ENCODE measurements at places on chromosomes 3 and 15.

GRCh38 chr3:20846066-20846465, 660.1 kb upstream of the SGO1 start:
- DNase-seq = no peak

DNA sequence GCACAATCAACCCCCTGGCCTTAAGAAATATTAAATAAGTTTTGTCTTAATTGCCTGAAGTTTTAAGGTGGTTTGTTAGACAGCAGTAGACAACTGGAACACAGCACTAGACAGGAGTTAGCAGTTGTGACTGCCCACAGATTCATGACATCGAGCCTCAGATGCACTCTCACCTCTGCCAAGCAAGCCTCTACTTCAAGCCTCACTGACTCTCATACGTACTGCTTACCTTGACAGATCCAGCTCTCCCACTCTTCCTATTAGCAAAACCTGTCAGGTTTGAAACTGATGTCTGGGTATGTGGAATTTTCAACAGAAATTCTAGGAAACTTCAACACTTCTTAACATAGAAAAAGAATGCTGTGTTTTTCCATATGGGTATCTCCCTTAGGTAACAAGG, 382.9 kb upstream of the DPH6 start:
- no peak for DNase-seq

DNA sequence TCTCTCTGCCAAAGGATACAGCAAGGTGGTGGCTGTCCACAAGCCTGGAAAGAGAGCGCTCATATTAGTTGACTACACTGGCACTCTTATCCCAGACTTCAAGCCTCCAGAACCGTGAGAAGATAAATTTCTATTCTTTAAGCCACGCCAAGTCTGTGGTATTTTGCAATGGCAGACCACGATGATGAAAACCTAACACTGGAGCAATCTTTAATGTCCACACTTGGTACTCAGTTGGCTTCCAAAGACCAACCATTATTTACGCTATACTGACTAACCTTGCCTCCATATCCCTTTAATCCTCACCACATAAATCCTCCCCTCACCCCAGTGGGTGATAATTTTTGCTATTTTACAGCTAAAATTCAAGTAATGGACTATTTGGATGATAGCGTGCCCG, 16.9 kb upstream of the LACTB start:
- no peak for DNase-seq

- no peak for DNase-seq
These were observed 73.9 kb upstream of the CHRNB4 start for GRCh38 chr15:78714890-78715289.

GRCh38 chr3:69776920-69777581, 37.8 kb downstream of the MITF start:
- DNase-seq = no peak

GRCh38 chr3:155370198-155370597, 76.7 kb upstream of the STRIT1 start:
- DNase-seq = no peak

- no peak for DNase-seq
These were observed 8.7 kb upstream of the ACAP2 start for GRCh38 chr3:195451373-195452015.

DNA sequence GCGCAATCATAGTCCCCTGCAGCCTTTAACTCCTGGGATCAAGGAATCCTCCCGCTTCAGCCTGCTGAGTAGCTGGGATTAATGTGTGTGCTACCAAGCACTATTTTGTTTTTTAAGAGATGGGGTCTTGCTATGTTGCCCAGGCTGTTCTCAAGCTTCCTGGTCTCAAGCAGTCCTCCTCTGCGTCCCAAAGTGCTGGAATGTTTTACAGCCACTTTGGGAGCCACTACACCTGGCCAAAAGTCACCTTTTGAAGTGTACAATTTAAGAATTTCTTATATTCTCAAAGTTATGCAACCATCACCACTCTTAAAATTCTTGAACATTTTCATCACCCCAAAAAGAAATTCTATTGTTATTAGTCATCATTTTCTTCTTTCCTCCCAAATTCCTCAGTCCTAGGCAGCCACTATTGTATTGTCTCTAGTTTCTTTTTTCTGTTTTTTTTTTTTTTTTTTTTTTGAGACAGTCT, 17.8 kb downstream of the CDV3 start:
- no peak for DNase-seq

DNA sequence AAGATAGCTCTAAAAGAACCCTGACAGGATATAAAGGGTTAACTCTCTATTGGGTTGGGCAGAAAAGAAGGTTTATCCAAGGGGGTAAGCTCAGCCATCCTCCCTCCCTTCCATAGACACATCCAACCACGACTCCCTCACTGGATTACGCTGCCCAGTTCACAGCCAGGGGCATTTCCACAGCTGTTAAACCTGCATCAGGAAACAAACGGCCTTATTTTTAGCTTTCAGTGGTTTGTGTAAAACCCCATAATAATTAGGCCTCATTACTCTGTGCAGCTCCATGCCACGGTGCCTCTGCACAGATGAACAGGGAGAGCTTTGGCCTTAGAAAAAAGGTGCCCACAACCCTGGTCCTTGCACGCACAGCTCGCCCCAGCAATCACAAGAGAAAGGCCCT, 110.6 kb downstream of the GABRB3 start:
- no peak for DNase-seq

- no peak for DNase-seq
These were observed 9.1 kb downstream of the RAB43 start for GRCh38 chr3:129112308-129113052.

GRCh38 chr15:37037071-37037655, 63.2 kb downstream of the MEIS2 start:
- DNase-seq = no peak

DNA sequence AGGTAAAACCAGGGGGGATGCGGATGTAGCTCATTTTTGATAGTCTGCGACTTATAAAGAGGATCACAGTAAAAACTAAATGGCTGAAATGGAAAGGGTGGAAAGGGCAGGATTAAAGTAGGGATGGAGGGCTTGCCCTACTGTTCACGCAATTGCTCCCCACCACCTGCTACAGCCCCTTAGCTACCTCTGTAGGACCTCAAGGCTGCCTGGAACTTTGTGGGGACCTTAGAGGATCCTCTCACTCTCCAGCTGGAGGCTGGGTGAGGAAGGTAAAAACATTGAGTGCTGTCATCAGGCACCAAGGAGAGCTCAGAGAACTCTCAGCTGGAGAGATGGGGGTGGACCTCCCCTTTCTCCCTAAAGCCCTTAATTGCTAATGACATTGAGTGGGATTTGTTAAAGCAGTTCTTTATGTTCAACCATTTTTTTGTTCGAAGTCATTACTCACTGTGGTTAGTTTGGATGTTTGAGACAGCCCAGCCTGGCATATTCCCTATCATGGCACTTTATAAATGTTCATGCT, 213.0 kb downstream of the CLSTN2 start:
- DNase-seq = no peak

DNA sequence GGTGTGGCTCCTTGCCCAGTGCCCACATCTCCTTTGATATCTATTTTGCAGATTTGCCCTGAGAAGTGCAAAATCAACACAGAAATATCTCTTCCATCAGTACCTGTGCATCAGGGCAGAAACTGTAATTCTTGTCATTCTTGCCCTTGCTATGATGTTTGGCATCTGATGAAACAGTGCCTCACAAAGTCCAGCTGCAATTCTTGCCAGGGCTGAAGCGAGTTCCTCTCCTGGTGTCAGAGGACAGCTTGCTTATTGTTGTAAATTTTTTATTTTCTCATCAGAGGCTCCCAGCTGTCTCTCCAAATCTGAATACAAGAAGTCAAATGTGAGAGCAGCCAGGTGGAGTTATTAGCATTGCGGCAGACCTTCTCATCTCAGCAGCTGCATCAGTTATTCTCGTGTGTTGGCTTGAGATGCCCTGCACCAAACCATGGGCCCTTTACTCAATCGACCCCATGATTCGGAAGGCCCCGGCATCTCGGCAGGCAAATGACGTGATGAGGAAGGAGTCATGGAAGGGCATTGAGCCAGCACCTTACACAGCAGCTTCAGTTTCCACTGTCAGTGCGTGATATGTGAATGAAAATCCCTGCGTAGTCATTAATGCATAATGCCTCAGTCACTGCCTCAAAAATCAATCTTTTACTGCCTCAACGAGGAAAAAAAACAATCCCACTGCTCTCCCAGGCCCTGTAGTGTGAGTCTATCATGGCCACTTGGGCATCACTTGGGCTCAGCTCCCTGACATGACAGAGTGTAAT, 93.4 kb downstream of the CCNL1 start:
- DNase-seq = no peak

DNA sequence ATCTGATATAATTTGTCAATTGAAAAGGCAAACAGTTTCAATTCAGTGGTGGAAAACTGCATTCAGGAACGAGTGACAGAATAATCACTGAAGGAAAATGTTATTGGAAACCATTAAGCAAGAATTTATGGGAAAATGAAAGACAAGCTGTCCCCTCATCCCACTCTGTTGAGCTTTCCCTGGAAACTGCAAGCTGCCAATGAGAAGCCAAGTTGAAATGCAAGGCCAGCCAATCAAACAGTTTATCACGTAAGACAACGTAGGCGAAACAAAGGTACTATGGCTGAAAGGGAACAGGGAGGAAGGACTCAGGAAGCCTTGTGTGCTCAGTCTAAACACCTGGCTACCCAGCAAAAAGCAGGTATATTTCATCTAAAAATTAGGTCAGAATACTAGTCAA, 187.9 kb upstream of the ATP10A start:
- no peak for DNase-seq

DNA sequence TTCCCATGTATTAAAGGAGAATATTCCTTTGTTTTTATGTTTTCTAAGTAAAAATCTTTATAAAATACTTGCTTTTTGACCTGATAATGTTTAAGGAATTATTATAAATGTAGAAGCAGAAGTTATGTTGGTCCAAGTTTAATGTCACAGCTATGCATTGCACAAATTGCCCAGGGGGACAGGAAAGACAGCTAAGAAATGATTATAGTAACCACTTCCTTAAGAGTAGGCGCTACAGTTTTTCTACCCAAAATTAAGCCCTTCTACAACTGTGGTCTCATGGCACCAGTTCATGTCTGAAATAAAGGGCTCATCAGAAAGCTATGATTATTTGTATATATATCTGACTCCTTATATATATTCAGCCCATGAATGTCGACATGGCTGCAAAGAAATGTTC, 176.4 kb downstream of the GBE1 start:
- DNase-seq = no peak

DNA sequence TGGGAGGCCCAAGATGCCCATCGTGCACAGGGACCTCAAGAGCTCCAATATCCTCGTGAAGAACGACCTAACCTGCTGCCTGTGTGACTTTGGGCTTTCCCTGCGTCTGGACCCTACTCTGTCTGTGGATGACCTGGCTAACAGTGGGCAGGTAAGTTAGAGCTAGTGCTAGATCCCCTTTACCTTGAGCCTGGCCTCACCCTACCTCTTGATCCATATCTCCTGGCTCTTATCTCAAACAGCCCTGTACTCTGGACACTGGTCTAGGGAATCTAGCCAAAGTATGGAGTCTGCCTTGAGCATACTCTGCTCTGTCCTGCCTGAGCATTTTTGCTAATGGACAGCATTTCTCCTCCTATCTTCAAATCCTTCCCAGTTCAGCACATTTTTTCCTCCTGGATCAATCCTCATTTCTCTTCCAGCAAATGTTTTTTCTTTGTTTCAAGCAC, 65.9 kb downstream of the TGFBR2 start:
- DNase-seq = no peak

DNA sequence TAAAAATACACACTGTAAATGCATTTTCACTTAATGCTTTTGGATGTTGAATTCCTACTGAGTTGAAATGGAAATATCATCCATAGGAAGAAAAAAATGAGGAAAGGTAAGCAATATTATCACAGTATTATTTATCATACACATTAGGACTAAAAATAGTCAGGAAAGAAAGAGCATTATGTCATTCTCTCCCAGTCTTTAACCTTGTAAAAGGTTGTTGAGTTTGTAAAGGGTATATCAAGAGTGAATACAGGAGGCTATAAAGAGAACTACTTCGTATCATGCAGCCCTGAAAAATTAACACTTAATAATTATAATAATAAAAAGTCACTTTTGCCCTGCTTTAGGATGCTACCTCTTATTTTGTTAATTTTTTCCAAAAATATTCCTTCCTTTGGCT, 395.8 kb downstream of the FOXP1 start:
- no peak for DNase-seq

- no peak for DNase-seq
These were observed 163.8 kb upstream of the CTNNB1 start for GRCh38 chr3:41035456-41036022.

DNA sequence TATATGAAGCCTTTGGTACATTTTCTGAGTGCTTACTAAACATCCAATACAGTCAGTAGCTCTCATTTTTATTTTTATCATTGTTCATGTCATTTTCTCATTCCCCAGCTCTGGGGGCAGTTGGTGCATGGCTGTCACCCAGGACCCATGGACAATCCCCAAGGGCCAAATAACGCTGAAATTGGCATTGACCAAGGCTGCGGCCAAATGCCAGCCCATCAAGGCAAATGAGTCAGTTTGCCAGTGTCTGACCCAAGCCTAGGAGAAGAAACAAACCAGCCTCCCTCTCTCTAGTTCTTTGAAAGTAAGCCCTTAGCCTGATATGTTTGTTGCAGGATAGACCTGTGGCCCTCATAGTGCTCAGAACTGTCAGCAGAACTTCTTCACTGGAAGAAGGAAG, 219.2 kb downstream of the THSD4 start:
- no peak for DNase-seq

DNA sequence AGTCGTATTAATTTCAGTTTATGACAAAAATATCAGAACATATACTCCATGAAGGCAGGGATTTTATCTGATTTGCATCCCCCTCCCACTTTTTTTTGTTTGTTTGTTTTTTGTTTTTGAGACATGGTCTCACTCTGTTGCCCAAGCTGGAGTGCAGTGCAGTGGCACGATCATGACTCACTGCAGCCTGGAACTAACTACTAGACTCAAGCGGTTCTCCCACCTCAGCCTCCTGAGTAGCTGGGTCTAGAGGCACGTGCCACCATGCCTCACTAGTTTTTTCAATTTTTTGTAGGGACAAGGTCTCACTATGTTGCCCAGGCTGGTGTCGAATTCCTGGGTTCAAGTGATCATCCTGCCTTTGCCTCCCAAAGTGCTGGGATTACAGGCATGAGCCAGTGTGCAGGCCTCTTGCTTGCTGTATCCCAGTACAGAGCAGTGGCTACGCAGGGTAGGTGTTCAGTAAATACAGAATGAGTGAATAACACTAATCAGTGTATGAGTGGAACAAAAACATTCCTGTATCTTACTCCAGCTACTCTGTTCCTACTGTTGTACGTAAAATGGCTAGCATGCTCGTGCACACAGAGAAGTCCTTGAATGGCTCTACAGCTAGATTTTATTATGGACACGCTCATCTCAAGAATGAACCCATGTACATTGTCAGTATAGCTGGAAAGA, 272.4 kb downstream of the FOXP1 start:
- DNase-seq = no peak

DNA sequence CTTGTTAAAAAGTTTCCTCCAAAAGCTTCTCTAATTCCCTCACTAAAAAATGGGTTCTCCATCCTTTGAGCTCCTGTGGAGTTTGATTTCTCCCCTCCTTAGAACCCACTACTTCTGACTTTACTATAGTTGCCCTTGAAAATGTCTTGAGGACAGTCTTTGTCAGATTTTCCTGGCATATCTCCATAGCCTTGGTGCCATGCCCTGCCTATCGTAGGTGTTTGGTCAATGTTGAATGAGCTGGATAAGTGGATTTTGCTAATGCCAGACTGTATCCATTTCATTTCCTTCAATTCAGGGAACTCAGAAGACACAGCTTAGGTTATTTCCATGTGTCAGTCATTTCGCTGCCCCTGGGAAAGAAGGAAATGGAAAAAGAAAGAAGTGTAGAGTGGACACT, 40.6 kb downstream of the TMEM266 start:
- no peak for DNase-seq

GRCh38 chr3:55692957-55693558, 206.0 kb upstream of the WNT5A start:
- no peak for DNase-seq

Measured in ecto neural progenitor cell (in vitro differentiated cells).